Naive B cell (primary cell): ENCODE measurements at places on chromosomes 3 and 15. TPM values are rescaled to one million over a fixed set of nuclear protein-coding genes. Genes with fewer than 3 reads are reported as not detected.

DNA sequence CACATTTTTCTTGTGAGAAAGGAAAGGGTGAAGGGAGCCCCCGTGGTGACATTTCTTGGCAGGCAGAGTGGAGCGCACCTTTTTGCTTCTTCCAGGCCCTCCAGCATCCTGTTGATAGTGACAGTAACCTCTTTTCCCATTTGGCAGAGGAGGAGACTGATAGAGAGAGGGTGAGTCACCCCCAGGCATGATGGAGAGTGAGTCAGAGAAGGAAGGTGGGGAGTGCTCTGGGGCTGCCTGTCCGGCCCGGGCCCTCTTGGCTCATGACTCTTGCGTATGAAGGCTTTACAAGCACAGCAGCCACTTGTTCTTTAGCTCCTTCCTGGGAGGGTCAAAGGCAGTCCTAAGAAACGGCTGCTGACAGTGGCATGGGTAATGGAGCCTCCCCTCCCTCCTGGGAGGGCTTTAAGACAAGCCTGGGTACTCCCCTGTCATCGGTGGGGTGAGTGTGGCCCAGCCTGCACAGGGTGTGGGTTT is 16.0 kb downstream of the ANKRD63 start:
- no peak overlapping the region for H3K27ac ChIP-seq
- DNase-seq, result no peak
- H3K27me3 ChIP-seq, result no peaks in the 10 kb centered on the region
- no peaks in the 10 kb centered on the region for H3K36me3 ChIP-seq

ERICH6 gene
- not detected for polyA plus RNA-seq

ASB14 gene
- polyA plus RNA-seq, result 2.0 TPM

GRCh38 chr15:62068810-62069167 is 2.0 kb downstream of the C2CD4A start:
- H3K27me3 ChIP-seq, result peaks cover 19% of the 10 kb centered on the region
- no peak for DNase-seq
- H3K36me3 ChIP-seq, result no peaks in the 10 kb centered on the region
- no peak overlapping the region for H3K27ac ChIP-seq
- peaks cover 11% of the 10 kb centered on the region for H3K4me1 ChIP-seq
- peak overlapping the region; percentile 70 for H3K4me3 ChIP-seq

DNA sequence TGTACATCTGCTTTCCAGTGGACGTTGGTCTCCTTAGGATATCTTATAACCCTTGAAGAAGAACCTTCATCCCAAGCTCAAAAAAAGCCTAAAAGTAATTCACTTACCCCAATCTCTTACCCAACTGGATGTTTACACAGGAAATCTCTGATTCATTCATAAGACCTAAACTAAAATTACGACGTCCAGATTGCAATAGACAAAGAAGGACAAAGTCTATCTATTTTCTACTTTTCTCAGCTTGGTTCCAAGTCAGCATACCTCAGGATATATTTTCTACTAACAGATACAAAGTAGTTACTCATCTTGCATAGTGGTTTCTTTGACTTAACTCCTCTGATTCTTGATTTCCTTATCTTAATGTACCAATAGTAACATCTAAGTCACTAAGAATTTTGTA is 669.9 kb downstream of the OTOL1 start:
- H3K27me3 ChIP-seq, result no peaks in the 10 kb centered on the region
- no peak overlapping the region for H3K27ac ChIP-seq
- H3K4me1 ChIP-seq, result no peaks in the 10 kb centered on the region
- no peaks in the 10 kb centered on the region for H3K36me3 ChIP-seq

DLL4 gene
- polyA plus RNA-seq, result not detected

GRCh38 chr3:42096796-42097565 is 5.8 kb downstream of the TRAK1 start:
- H3K4me3 ChIP-seq, result no peak overlapping the region
- H3K36me3 ChIP-seq, result peaks cover 8% of the 10 kb centered on the region
- H3K27ac ChIP-seq, result peak overlapping the region; percentile 15
- no peak for DNase-seq

GRCh38 chr3:115836944-115837343 is 213.6 kb downstream of the GAP43 start:
- H3K27ac ChIP-seq, result no peak overlapping the region
- no peaks in the 10 kb centered on the region for H3K36me3 ChIP-seq
- H3K4me3 ChIP-seq, result no peak overlapping the region
- DNase-seq, result no peak
- H3K4me1 ChIP-seq, result no peaks in the 10 kb centered on the region

DNA sequence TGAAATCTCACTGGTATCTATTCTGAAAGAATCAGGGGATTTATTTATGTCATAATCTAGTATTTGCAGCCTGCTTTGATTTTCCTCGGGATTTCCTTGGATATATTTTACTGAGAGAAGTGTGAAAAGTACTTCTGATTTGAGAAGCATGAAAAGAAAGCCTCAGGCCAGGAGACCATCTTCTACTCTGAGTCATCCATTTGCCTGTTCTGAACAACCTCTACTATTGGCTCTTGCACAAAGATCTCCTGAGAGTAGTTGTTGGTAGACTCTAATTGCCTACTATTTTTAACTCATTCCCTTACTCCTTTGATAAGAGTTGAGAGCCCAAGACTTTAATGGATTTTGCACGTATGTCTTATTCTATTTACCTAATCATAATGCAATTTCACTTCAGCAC is 318.9 kb downstream of the BCHE start:
- DNase-seq, result no peak
- no peaks in the 10 kb centered on the region for H3K36me3 ChIP-seq
- H3K4me3 ChIP-seq, result no peak overlapping the region
- no peaks in the 10 kb centered on the region for H3K27me3 ChIP-seq
- no peak overlapping the region for H3K27ac ChIP-seq

GOLGA8B gene
- polyA plus RNA-seq, result 2.7 TPM

- no peak overlapping the region for H3K27ac ChIP-seq
- H3K4me1 ChIP-seq, result no peaks in the 10 kb centered on the region
- DNase-seq, result no peak
- H3K36me3 ChIP-seq, result no peaks in the 10 kb centered on the region
These were observed 106.9 kb upstream of the TLE3 start for GRCh38 chr15:70204652-70205051.

GRCh38 chr3:177320765-177321247 is 123.5 kb upstream of the TBL1XR1 start:
- peak overlapping the region; percentile 58 for H3K4me3 ChIP-seq
- H3K36me3 ChIP-seq, result no peaks in the 10 kb centered on the region
- peaks cover 78% of the 10 kb centered on the region for H3K4me1 ChIP-seq
- peak; percentile 46 for DNase-seq

DNA sequence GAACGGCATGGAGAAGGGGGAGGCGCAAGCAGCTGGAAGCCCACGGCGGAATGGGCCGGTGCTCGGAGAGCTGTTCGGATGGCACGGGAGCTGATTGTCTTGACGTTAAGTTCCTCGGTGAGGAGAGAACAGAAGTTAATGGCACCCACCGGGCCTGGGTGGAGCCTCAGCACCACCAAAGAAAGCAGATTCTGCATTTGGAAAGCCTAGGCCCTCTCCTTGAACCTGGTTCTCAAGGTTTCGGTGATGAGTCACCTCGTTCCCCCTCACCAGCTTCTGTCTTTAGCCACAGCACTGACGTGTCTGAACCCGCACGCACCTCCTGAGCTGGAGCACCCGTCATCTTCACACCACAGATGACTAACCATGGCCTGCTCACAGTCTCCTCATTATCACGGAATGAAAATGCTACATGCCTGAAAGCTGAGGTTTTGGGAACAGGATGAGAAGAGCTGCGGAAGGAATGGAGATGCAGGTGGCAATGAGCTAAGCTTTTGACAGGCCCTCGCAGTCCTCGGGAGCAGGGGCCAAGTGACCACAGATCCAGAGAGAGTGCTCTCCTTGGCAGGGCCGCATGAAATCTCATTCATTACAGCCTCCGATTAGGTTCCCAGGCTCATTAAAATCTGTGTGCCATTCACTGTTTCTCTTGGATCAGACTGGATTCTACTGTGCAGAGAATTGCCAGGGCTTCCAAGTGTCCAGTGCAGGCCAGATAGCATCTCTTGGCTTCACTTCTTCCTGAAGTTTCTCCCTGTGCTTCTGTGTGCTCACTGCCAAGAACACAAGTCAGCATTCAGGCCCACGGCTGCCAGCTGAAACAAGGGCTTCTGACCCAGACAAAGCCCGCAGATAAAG is 96.3 kb upstream of the DLG1 start:
- H3K4me3 ChIP-seq, result no peak overlapping the region
- H3K4me1 ChIP-seq, result no peaks in the 10 kb centered on the region
- H3K27ac ChIP-seq, result no peak overlapping the region
- peaks cover 12% of the 10 kb centered on the region for H3K27me3 ChIP-seq
- H3K36me3 ChIP-seq, result no peaks in the 10 kb centered on the region
- no peak for DNase-seq

GRCh38 chr3:106438887-106439286 is 570.1 kb upstream of the CBLB start:
- no peaks in the 10 kb centered on the region for H3K27me3 ChIP-seq
- no peak for DNase-seq
- H3K27ac ChIP-seq, result no peak overlapping the region
- H3K36me3 ChIP-seq, result no peaks in the 10 kb centered on the region

DNA sequence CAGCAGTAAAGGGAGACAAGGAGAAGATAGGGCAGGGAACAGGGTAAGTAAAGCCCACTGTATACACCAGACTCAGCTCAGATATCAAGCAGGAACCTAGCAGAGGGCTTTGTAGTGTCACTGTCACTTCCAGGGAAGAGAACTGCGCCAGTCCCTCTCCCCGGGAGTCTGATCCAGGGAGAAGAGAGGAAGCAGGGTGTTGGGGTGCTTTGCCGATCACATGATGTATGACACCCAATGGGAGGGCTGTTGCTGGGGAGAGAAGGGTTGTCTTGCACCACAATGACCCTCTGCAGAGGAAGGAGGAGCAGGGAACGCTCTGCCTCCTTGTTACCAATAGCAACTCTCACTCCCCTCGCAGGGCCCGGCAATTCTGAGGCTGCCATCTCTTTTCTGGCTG is 147.2 kb upstream of the SLC2A2 start:
- no peak overlapping the region for H3K4me3 ChIP-seq
- H3K27me3 ChIP-seq, result no peaks in the 10 kb centered on the region
- H3K4me1 ChIP-seq, result no peaks in the 10 kb centered on the region
- no peak overlapping the region for H3K27ac ChIP-seq

ECE2 gene
- polyA plus RNA-seq, result not detected

- no peak for DNase-seq
- H3K27me3 ChIP-seq, result peaks cover 6% of the 10 kb centered on the region
- no peak overlapping the region for H3K27ac ChIP-seq
- no peak overlapping the region for H3K4me3 ChIP-seq
- H3K36me3 ChIP-seq, result peaks cover 17% of the 10 kb centered on the region
- no peaks in the 10 kb centered on the region for H3K4me1 ChIP-seq
These were observed 213.0 kb downstream of the MYRIP start for GRCh38 chr3:40022297-40022827.

GCHFR gene
- polyA plus RNA-seq, result 24.8 TPM

- no peaks in the 10 kb centered on the region for H3K27me3 ChIP-seq
- H3K4me3 ChIP-seq, result no peak overlapping the region
- no peak overlapping the region for H3K27ac ChIP-seq
- no peaks in the 10 kb centered on the region for H3K4me1 ChIP-seq
These were observed 417.0 kb downstream of the ROBO2 start for GRCh38 chr3:77456906-77457305.

DNA sequence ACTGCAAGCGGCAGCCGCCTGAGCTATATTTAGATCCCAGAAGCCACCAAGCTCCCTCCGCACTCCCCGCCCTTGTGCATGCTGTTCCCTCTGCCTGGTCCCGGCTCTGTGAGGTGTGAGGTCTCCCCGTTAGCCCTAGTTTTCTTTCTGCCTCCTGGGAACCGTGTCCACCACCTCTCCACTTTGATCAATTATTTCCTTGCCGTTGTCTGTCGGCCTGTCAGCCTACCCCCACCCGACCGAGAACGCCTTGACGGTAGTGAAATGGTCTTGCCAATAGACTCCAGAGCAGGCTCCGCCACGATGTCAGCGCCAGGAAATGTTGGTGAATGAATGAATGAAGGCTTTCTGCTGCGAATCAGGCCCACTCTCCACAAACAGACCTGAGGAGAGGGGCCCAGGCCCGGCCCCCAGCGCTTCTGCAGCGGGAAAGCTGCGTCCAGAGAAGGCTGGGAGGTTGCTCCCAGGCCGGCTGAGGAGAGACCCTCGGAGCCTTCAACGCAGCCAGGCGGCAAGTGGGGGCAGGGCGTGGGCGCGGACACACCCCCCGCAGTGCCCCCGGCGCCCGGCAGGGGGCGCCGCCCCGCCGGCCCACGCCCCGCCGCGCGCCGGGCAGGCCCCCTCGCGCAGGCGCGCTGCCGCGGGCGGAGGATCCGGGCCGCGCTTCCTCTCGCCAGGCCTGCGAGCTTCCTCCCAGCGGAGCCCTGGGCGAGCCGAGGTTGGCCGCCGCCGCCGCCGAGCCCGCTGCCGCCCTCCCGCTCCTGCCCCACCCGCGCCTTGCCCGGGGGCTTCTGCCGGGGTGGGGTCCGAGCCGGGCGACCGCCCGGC is at the start of gene CSK:
CSK (plus strand) TSS at position 650 of the 828 bp plus-strand sequence. CDS start 16,218 bp downstream, outside the sequence.
- no peaks in the 10 kb centered on the region for H3K27me3 ChIP-seq
- peak within 1 kb of the TSS; percentile 97 for H3K27ac ChIP-seq
- DNase-seq, result peak; percentile 88
- peaks cover 14% of the 10 kb centered on the region for H3K36me3 ChIP-seq
- H3K4me1 ChIP-seq, result peaks cover 83% of the 10 kb centered on the region
- H3K4me3 ChIP-seq, result peak within 1 kb of the TSS; percentile 96

- no peak for DNase-seq
- H3K27ac ChIP-seq, result no peak overlapping the region
- peaks cover 58% of the 10 kb centered on the region for H3K4me1 ChIP-seq
- peaks cover 35% of the 10 kb centered on the region for H3K36me3 ChIP-seq
- H3K27me3 ChIP-seq, result no peaks in the 10 kb centered on the region
- H3K4me3 ChIP-seq, result no peak overlapping the region
These were observed 31.1 kb downstream of the RNF13 start for GRCh38 chr3:149844091-149844490.

KCNH8 gene
- 4.7 TPM for polyA plus RNA-seq

STAC gene
- polyA plus RNA-seq, result not detected

IQCH gene
- polyA plus RNA-seq, result not detected

TPRG1 gene
- polyA plus RNA-seq, result not detected

- H3K27me3 ChIP-seq, result peaks cover 47% of the 10 kb centered on the region
- no peak overlapping the region for H3K4me3 ChIP-seq
- H3K36me3 ChIP-seq, result no peaks in the 10 kb centered on the region
- H3K4me1 ChIP-seq, result no peaks in the 10 kb centered on the region
These were observed 15.4 kb upstream of the FGD5 start for GRCh38 chr3:14803101-14803980.
